KG1 (cell line): ENCODE measurements at places on chromosomes 7 and 10.

DNA sequence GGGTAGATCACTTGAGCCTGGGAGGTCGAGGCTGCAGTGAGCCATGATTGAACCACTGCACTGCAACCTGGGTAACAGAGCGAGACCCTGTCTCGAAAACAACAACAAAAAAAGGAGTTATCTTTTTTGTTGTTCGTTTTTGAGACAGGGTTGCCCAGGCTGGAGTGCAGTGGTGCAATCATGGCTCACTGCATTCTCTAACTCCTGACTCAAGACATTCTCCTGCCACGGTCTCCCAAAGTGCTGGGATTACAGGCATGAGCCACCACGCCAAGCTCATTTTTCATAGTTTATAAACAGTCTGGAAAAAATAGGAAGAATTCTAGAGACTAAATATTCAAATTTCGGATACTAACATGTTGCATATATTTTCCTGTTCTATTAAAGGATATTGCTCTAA, 29.4 kb downstream of the SFXN4 start:
- DNase-seq: no peak

DNA sequence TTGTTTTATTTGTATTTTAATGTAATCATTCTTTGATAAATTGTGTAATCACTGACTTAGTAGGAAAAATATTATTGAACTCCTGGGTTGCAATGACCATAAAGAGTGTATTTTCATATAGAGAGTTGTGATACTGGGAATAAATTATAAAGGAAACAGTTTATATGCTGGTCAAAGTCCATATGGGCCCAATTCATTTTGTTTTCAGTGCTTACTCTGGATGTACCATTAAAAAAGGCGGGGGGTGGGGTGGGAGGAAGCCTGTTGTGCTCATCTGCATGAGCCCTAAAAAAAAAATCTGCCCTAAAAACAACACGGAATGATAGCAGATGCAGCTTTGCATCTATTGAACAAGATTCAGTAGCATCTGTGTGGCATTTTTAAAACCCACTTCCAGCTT, 114.2 kb downstream of the BTRC start:
- DNase-seq: no peak

DNA sequence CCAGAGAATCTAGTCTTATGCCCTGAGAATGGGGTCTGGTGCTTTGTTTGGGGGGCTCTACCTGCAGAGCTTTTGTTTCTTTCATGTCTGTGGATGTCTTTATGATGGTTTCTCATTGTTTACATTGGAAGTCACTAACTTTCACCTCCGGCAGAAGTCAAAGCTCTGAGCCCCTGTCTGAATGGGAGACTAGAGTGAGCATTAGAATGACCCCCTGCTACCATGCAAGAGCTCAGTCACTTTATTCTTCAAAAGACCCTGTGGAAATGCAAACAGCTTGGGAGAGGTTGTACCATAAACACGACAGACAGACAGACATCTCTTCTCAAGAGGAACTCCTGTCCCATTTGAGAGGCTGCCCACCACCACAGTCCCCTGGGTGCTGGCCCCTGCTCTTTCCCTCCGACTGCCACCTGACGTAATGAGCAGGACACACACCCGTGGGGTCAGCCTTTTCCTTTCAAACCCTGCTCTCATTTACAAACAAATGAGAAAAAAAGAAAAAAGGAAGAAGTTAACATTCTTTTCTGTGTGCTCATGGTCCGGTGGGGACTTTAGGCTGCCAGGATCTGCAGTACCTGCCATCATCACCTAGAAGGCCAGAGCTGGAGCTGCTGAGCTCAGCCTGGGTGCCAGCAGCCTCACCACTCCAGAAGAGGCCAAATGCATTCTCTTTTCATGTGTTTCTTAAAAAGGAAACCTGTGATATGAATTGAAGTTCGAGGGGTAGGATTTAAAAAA, 91.6 kb downstream of the FZD1 start:
- no peak for DNase-seq

DNA sequence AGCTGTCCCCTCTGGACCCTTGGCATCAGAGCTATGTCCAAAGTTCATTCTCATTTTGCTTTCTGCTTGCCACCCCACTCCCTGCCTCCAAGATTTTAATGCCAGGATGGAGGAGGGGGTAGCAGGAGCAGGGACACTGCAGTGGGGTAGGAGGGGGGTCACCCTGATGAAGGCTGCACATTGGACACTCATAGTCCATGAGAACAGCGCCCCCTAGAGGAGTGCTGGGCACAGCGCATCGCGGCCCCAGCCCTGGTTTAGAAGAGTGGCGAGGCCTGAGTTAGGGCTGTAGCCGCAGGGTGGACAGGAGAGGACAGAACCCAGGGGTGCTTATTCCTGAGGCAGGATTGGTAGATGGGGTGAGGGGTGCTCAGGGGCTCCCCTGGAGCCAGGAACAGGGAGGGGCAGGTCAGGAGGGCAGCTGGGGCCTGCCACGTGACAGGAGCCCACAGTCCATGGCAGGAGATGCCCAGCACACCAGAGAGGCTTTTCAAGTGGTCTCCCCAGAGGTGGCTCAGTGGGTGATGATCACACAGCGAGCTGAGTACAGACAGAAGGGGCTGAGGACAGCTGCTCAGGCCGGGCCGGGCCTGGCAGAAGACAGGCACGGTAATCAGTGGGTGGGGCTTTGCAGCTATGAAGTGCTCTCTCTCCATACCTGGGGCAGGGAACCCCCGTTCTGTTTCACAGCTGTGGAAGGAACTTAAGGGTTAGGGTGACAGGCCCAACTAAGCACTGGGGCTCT, 71.4 kb downstream of the NEURL1 start:
- no peak for DNase-seq

DNA sequence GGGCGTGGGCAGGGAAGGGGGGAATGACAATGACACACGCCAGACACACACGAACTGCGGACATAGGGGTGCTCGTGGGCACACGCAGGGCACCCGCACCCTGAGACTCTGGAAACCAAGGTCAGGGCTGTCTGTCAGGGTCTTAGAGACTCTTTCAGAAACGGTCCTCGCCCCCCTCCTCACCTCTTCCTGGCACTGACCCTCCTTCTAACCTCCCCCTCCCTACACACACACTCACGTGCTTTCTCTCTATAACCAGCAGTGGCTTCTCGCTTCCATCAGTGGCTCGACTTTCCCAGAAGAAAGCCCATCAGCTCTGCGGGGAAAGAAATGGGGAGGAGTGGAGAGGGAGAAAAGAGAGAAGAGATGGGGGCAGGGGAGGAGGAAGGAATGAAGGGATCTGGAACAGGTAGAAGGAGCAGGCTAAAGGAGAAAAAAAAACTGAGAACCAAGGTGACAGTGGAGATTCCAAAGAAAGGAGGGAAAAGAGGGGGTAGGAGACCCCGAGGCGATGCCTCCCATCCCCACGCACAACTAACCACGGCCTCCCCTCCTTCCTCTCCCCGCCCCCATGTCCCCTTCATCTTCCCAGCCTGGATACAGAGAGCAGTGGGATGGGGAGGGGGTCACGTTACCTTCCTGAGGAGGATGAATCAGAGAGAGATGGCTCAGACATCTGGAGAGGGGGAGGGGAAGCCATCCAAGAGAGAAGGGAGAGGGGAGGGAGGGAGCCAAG, 1.7 kb upstream of the VGF start:
- DNase-seq: no peak

DNA sequence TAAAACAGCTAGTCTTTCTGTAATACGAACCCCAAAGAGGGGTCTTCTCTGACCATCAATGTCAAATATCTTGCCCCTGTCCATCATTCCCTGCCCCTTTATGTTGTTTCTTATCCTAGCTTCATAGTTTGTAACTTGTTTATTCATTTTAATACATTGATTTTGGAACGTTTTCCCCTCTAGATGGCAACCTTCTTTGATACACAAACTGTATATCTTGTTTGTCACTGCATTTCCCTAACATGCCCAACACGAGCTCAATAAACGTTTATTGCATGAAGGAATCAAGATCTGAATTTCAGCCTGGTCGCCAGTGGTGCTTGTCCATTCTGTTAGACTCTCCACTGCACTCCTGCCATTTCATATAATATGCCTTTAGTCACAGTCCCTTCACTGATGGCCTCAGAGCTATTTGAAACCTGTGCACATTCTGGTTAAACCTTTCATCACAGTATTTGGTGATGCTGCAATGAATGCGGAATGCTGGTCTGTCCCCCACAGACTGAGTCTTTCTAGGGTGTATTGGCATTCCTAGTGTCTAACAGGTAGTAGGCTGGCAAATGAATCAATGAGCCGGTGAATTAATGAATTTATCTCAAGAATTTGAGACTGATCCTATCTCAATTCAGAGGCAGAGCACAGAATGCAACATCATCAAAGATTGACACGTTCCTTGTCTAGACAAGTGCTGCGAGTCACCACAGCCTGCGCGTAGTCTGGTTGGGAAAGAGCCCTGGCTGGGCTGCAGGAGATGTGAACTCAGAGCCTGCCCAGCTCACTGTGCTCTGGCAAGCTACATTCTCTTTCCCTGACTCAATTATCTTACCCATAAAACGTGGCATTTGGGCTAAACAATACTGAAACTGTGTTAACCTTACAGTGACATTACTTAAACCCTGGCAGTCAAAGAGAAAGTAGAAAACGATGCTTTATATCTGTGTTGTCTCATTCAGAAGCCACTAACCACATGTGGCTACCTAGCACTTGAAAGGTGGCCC, 55.2 kb upstream of the FRMD4A start:
- no peak for DNase-seq

DNA sequence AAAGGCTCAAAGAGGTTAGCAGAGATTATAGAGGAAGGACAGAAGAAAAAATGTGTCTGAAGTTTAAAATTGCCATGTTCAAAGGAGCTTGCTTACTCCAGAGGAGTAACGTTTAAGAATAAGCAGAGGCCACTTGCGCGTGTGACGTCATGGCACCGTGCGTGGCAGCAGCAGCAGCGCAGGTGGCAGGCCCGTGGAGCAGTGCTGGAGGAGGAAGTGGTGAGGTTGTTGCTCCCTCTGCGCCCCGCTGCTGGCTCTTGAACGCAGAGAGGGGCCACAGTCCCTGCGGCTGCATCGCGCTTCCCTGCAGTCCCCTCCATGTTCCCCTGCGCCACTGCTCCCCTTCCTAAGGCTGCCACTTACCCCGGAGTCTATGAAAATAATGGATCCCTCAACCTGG, 37.5 kb downstream of the GDI2 start:
- no peak for DNase-seq

DNA sequence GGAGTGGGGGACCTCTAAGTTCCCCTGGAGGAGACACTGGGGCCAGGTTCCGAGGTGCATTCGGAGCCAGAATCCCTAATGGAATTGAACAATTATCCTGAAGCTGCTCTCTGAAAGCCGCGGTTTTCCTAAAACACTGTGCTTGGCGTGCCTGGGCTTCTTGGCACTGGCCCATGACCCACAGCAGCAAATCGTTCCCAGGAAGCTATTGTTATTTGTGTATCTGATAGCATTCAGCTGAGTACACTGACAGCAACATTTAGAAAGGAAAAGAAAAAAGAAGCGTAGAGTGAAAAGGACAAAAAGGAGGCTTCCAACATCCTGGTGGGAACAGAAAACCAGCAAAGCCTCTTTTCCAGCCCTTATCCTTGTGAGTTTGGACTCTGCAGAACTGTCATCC, 339.8 kb downstream of the FRMD4A start:
- DNase-seq: no peak

- DNase-seq: no peak
These were observed 139.9 kb downstream of the SKIDA1 start for GRCh38 chr10:21385536-21385935.
